Activated CD4-positive, alpha-beta T cell treated with anti-CD3 and anti-CD28 coated beads for 36 hours (primary cell): ENCODE measurements at places on chromosomes 12 and 14.

GRCh38 chr12:26678697-26679660 is 154.0 kb downstream of the ITPR2 start:
- no peaks in the 10 kb centered on the region for H3K4me1 ChIP-seq
- no peaks in the 10 kb centered on the region for H3K27me3 ChIP-seq
- DNase-seq, result no peak

GRCh38 chr12:124426594-124427555 is 132.0 kb downstream of the RFLNA start:
- H3K36me3 ChIP-seq, result peaks cover 23% of the 10 kb centered on the region
- H3K4me1 ChIP-seq, result no peaks in the 10 kb centered on the region
- no peaks in the 10 kb centered on the region for H3K27me3 ChIP-seq
- no peak for DNase-seq

DNA sequence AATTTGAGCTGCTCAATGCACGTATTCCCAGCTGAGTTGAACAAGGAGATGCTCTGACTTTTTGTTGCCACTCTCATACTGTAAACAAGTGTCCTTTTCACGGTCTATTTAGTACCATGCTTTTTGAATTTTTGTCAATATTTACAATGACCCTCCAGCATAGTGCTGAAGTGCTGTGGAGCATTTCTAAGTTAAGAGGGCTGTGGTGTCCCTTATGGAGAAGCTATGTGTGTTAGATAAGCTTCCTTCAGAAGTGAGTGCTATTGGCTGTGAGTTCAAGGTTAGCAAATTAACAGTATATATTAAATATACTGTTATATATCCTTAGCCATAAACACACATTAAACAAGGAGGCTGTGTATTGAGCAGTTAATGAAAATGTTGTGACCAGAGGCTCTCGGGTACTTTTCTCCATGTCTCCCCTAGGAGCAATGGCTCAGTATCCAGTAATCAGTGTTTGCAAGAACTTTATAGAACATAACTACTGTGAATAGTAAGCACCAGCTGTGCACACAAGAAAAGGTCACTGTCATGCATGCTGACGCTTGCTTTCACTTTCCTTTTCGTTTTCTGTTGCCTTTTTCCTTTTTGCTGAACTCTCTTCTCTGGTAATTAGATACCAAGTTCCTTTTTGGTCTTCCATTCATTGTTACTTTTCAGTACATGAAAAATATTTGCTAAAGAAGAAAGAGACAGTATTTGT is 187.2 kb upstream of the NEDD1 start:
- no peaks in the 10 kb centered on the region for H3K36me3 ChIP-seq
- peak overlapping the region; percentile 75 for H3K4me3 ChIP-seq
- H3K27ac ChIP-seq, result peak overlapping the region; percentile 91
- peak; percentile 45 for DNase-seq
- H3K27me3 ChIP-seq, result no peaks in the 10 kb centered on the region
- H3K4me1 ChIP-seq, result peaks cover 9% of the 10 kb centered on the region

DNA sequence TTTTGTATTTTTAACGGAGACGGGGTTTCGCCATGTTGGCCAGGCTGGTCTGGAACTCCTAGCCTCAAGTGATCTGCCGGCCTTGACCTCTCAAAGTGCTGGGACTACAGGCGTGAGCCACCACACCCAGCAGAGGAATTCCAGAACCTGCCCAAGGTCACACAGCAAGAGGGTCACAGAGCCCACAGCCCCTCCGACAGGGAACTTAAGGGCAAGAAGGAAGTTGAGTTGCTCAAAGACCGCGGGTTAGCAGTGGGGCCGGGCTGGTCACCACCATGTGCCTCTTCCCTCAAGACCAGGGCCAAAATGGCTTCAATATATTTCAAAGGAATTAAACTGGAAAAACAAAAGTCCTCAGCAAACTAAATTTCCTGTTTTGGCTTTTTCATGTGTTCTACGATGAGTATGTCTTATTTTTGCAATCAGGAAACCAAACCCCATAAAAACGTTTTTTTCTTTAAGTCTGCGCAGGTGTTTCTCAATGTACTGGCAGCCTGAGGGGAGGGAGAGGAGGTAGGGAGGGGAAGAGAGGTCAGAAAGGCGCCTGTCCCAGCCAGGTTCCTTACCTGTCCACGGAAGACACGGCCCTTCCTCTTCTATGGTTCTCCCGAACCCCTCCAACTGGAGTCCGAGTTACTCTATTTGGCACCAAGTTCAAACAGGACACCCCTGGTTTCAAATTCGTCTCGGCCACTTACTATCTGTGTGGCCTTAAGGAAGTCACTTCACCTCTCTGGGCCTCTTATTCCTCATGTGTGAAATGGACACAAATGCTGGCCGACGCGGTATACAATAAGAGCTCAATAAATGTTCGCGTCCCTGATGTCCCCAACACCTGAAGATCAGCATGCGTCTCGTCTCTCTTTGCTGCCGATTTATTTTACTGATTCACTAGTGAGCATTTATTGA is 778 bp downstream of the SLC8B1 start:
- H3K4me3 ChIP-seq, result peak overlapping the region; percentile 89
- H3K36me3 ChIP-seq, result peaks cover 14% of the 10 kb centered on the region
- H3K27me3 ChIP-seq, result no peaks in the 10 kb centered on the region
- peak overlapping the region; percentile 76 for H3K27ac ChIP-seq
- peak; percentile 17 for DNase-seq

- no peaks in the 10 kb centered on the region for H3K27me3 ChIP-seq
- H3K36me3 ChIP-seq, result no peaks in the 10 kb centered on the region
- DNase-seq, result no peak
- no peak overlapping the region for H3K4me3 ChIP-seq
These were observed 342.5 kb upstream of the KITLG start for GRCh38 chr12:88922816-88923215.

- H3K27ac ChIP-seq, result no peak overlapping the region
- no peaks in the 10 kb centered on the region for H3K27me3 ChIP-seq
- no peak for DNase-seq
- no peaks in the 10 kb centered on the region for H3K4me1 ChIP-seq
These were observed 254.4 kb upstream of the DIO2 start for GRCh38 chr14:80465546-80466220.

DNA sequence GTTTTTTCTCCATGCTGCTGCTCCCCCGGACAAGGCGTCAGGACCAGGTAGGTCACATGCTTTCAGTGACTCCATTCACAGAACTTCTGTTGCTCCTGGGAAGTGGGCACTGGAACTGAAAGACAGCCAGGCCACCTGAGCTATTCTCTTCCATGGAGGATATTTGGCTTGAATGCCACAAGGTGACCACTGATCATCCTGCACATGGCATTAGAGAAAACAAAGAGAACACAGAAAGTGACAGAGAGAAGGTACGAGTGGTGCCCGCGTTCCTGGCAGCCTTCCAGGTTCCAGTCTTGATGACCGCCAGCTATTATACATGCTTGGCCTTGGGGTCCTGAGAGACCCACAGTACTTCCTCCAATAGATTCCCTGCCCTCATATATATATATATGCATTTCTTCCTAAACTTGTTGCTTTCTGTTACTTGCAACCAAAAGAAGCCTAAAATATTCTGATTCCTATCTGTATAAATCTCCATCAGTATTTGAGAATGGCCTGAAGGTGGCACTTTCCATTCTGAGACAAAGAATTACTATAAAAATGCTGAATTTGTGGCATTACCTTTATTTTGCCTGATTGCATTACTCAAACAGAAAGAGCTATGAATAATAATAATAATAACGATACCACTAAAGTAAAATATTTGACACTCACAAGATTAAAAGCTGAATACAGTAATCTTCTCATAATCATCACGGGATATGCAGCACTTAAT is 174.9 kb downstream of the FOXN3 start:
- no peak overlapping the region for H3K27ac ChIP-seq
- peaks cover 26% of the 10 kb centered on the region for H3K36me3 ChIP-seq
- no peak for DNase-seq
- H3K27me3 ChIP-seq, result no peaks in the 10 kb centered on the region
- no peak overlapping the region for H3K4me3 ChIP-seq
- H3K4me1 ChIP-seq, result peaks cover 59% of the 10 kb centered on the region

DNA sequence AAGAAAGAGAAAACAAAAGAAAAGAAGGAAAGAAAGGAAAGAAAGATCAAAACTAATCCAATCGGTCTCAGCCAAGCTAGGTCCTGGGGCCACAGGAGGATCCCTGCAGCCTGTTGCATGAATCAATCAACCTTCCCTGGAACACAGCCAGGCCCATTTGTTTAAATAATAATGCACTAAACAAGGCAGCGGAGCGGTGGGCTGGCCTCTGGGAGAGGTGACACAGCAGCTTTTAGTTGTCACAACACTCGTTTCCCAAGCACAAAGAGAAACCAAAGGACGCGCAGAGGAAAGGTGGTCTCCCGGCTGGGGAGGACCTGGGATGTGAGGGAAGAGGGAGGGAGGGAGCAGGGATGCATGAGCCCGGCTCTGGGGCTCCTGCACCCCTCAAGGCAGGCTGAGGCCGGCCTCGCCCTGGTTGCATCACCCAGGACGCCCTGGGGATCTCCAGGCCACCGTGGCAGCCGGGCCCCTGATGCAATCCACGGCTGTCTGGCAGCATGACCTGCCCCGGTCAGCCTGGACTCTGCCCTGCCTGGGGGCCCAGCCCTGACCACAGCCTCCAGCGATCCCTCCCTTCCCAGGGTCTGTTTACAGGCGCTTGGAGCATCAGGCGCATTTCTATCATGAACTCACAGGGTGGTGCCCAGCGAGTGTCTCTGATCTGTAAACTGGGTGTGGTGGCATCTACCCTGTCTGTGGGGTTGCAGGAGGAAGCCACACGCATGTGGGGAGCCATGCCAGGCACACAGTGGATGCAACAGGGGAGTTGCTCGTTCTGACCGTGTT is 32.5 kb downstream of the MMP17 start:
- DNase-seq, result peak; percentile 18
- peak overlapping the region; percentile 4 for H3K27ac ChIP-seq
- peaks cover 5% of the 10 kb centered on the region for H3K27me3 ChIP-seq
- peaks cover 2% of the 10 kb centered on the region for H3K4me1 ChIP-seq
- H3K36me3 ChIP-seq, result no peaks in the 10 kb centered on the region
- no peak overlapping the region for H3K4me3 ChIP-seq

GRCh38 chr12:51334764-51335163 is 10.8 kb upstream of the BIN2 start:
- H3K4me1 ChIP-seq, result peaks cover 12% of the 10 kb centered on the region
- H3K27ac ChIP-seq, result no peak overlapping the region
- H3K27me3 ChIP-seq, result no peaks in the 10 kb centered on the region
- no peaks in the 10 kb centered on the region for H3K36me3 ChIP-seq

- DNase-seq, result no peak
- H3K4me3 ChIP-seq, result no peak overlapping the region
- no peaks in the 10 kb centered on the region for H3K4me1 ChIP-seq
- no peaks in the 10 kb centered on the region for H3K27me3 ChIP-seq
These were observed 13.6 kb upstream of the MAPKAPK5 start for GRCh38 chr12:111828338-111828979.

DNA sequence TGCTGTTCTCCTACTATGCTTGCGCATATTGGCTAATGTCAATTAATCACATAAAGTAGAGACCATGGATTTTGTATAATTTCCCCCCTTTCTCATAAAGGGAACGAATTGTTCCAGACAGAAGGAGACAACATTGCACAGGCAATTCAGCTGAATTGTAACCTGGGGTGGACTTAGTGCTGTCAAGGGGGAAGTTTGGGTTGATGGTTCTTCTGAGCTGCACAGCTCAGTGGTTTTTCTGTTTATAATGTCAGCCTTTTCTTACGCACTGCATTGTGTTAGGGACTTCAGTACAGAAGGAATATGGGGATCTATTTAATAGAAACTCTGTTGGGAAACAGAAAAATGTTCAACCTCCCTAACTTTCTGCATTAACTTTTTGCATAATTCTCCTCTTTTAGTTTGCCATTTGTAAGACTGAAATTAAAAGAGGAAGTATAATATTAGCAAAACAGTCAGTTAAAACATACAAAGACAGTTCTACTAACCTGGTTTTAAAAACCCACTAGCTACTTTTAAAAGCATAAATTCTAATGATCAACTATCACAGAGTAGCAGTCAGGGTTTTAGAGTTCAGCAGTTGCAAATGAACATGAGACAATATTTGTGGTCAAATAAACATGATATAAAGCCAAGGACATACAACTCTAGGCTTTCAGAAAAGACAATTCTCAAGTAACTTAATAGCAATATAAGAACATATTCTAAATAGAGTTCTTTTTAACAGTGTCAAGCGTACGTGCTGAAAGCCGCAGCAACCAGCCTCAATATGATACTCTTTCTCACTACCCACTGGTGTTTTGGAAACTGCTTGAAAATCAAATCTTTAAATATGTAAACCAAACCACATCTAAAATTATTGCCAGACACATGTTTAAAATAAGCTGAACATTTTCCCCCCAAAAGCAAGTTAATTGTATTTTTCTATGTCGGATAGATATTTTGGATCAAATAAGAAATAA is 393.0 kb downstream of the FSCB start:
- no peaks in the 10 kb centered on the region for H3K4me1 ChIP-seq
- DNase-seq, result no peak
- no peaks in the 10 kb centered on the region for H3K36me3 ChIP-seq
- H3K27ac ChIP-seq, result no peak overlapping the region
- H3K4me3 ChIP-seq, result no peak overlapping the region

- H3K27me3 ChIP-seq, result peaks cover 12% of the 10 kb centered on the region
- no peaks in the 10 kb centered on the region for H3K4me1 ChIP-seq
- H3K4me3 ChIP-seq, result no peak overlapping the region
- H3K36me3 ChIP-seq, result no peaks in the 10 kb centered on the region
These were observed 189.7 kb upstream of the GRIN2B start for GRCh38 chr12:14171106-14171505.

GRCh38 chr14:61695695-61696527 is 598 bp downstream of the HIF1A start:
- peak overlapping the region; percentile 99 for H3K4me3 ChIP-seq
- H3K27me3 ChIP-seq, result no peaks in the 10 kb centered on the region
- peaks cover 48% of the 10 kb centered on the region for H3K36me3 ChIP-seq
- peaks cover 50% of the 10 kb centered on the region for H3K4me1 ChIP-seq
- peak; percentile 78 for DNase-seq

- H3K4me3 ChIP-seq, result no peak overlapping the region
- no peaks in the 10 kb centered on the region for H3K36me3 ChIP-seq
- peaks cover 7% of the 10 kb centered on the region for H3K27me3 ChIP-seq
- peaks cover 18% of the 10 kb centered on the region for H3K4me1 ChIP-seq
These were observed 24.8 kb downstream of the FRMD6 start for GRCh38 chr14:51676549-51676948.
